ENCODE measurements at places on chromosomes 4 and X.
A peak's percentile ranks its signal among the peaks of the same experiment; 100 is the strongest.

- no peak for DNase-seq
These were observed 176.9 kb downstream of the DCTD start for GRCh38 chr4:182740256-182740655.

DNA sequence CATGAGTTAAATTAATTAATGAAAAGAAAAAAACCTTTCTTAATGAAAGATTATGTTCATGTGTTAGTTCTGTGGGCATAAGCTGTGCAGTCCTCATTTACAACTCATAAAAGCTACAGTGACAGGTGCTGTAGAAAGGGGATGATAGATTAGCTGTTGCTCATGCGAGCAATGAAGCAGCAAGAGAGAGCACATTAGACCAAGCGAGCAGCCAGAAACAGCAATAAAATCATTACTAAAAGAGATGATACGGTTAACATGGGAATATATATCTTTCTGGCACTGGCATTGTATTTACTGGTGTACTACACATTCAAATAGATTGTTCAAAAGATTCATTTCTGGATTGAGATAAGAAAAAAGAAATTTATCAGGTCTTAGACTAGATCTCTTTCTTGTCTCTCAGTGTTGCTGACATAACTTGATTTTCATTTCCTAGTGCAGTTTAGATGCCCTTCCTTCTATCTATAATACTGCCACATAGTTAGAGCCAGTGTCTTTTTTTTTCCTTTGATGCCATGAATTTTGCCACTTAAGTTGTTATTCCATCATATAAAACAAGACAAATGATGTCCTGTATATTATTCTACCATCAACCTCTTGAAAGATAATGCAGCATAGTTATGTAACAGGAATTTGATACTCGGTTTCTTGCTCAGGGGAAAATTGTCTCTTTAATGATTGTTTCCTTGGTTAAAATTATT is 164.6 kb downstream of the BANK1 start:
- no peak for DNase-seq

GRCh38 chr4:48212165-48212564 is 57.5 kb downstream of the TEC start:
- DNase-seq, result no peak

- DNase-seq, result peak; percentile 15
These were observed 107.6 kb downstream of the DCTD start for GRCh38 chr4:182809417-182810102.

DNA sequence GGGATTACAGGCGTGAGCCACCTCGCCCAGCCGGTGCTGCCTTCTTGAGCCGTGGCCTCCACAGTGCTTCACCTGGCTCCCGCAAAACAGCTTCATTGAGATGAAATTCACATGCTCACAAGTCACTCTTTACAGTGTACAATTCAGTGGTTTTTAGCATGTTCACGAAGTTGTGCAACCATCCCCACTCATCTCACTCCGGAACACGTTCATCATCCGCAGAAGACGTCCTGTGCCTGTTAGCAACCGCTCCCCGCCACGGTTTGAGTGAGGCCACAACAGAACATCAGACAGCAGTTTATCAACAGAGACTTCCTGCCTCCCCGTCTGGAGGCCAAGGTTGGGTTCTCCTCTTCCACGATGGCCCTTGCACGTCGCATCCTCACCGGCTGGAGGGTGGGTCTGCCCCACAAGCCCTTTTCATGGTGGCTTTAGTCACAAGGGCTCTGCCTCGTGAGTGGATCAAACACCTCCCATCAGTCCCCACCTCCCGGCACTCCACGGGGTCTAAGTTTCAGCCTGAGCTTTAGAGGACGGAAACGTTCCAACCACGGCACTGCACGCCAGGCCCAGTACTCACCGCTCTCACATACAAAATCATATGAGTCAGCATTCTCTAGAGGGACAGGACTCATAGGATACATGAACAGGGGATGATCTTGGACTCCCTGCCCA is 29.6 kb upstream of the SPON2 start:
- DNase-seq, result no peak

DNA sequence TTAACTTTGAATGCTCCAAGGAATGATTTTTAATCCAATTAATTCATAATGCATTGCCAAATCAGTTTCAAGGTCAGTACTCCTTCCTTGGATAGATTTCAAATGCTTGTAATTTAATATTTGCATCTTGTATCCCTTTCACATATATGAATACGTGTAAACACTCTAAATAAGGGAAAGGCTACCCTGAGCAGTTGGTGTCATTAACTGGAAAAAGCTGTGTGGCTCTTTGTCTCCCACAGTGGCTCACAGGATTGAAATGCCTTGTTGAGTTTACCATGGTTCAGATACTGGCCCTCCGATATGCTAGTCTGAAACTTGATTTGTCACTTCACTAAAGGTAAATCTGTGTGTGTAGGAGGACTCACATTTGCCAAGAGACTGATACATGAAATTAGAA is 16.7 kb upstream of the ACOT9 start:
- DNase-seq, result no peak

DNA sequence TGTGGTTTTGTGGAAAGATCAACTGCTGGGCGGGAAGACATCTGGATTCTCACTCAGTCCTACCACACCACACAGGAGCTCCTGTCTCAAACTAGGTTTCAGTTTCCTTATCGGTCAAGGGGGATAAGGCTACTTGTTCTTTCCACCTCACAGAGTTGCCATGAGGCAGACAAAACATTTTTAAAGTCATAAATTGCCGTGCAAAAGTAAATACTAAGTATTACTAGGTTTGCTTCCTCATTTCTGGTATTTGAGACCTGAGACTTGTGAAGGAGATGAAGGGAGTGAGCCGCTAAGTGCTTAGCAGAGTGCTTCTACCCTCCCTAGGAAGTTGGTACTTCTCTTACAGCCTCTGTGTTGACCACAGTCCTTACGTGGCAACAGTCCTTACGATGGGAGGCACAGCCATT is 1.5 kb downstream of the LAP3 start:
- no peak for DNase-seq

GRCh38 chrX:69323786-69324720 is 158.8 kb upstream of the PJA1 start:
- DNase-seq, result no peak
